ENCODE measurements at places on chromosomes 1 and 21.

DNA sequence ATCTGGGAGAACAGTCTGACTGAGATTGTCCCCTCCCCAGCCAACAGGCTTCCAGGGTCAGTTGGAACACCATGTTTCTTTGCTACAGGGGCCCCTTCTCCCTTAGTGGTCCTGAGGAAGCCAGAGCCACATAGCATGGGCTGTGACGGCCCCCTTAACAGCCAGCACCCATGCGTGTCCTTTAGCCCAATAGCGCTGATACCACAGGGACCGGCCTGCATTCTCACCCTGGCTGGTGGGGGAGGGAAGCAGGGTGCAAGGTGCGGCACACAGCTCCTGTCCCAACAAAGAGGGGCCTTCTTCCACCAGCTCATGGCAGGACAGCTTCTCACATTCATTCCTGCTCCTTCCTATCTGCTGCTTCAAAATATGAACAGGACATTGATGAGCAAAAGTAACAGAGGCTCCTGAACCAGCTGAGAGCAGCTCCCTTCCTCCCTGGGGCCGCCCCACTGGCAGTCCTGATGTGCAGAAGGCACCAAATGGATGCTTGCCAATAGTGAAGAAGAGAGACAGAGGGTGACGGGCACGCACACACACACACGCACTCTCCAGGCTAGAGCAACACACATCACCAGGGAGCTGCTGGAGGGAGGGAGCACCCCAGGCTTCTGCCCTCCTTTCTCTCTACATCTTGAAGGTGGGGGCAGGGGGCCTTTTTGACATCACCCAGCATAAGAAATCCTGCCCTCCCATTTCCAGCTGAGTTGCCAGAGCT, 99.4 kb downstream of the CRYAA start:
- DNase-seq, result no peak

DNA sequence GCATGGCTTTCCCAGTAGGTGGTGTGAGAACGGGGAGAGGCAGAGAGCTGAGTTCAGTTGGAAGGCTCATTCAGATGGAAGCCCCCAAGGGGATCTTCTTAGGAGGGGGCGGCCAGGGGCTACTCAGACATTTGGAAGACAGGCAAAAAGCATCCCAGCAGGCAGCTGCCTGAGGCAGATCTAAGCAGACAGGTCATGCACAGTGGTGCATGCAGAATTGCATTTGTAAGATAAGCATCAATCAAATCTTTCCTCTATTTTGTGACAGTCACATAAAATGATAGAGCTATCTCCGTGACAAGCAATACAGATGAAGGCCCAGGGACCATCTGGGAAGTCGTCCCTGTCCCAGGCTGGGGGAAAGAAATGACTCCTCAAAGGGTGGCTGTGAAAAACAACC, 3.8 kb downstream of the RAB3B start:
- DNase-seq, result no peak

GRCh38 chr1:118217141-118217838, 32.3 kb upstream of the SPAG17 start:
- no peak for DNase-seq

- DNase-seq, result no peak
Observed at GRCh38 chr1:158102881-158103674, 77.6 kb upstream of the CD1D start.

GRCh38 chr1:169563019-169563615, 23.2 kb downstream of the F5 start:
- DNase-seq, result no peak

DNA sequence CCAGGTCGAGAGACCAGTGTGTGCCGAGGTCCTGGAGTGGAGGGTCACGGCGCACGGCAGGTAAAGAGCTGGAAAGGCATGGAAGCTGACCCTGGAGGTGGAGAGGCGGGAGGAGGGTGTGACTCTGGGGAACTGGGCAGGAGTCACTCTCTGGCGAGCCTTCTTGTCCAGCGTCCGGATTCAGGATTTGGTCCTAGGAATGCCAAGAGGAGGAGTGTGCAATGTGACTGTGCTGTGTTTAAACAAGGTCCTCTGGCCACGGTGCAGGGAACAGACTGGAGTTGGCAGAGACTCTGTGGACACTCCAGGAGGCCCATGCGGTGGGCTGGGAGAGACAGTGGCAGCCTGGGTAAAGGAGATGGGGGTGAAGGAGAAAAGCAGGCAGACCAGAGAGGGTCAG, 64.2 kb upstream of the CASZ1 start:
- DNase-seq, result no peak

DNA sequence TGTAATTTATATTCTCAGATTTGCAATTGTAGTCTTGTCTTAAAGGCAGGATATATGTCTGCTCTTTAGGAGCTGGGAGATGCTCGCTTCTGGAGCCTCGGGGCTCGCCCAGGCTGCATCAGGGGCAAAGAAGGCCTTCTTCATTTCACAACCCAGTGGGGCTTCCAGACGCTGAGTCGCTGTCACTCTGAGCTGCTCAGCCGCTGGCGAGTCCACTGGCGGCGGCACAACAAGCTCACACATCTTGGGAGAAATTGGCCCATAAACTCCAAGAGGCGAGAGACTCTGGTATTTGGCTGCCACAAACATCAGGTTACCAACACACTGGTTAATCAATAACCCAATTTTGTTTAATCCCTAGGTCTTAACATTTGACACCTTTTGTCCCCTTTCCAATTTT, 216.6 kb downstream of the ATG4C start:
- DNase-seq, result no peak

- DNase-seq, result no peak
Observed at GRCh38 chr1:235023711-235024439, 104.8 kb downstream of the TOMM20 start.

DNA sequence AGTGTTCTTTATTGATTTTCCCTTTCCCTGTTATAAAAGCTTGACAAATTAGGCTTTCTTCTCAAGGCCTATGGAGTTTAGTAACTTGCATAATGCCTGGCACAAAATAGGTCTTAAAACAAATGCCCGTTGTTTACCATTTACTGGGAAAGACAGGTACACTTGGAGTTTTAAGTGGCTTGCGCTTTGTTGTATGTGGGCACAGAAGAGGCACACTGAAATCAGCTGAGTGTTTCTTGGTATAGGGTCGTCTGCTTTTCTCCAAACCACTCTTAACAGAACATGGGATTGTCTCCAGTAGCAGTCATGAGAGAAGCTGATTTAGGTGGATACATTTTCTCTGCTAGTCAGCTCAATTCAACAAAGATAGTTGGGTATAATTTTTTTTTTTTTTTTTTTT, 132.5 kb downstream of the SYT14 start:
- no peak for DNase-seq

DNA sequence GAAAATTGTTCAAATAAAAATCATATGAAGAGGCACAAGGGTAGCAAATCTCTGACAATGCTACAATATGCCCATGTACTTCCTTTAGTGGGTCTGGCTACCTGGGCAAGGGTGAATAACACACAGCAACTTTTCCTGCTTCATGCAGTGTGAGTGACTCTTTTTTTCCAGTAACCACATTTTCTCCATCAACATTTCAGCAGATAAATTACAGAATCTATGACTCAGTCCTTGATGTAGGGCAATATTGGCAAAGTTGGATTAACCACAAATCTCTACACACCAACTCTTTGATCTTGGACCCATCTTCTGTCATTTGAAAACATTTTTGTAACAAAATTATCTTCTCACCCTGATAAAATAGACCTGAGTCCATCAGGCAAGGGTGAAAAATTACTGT, 31.7 kb downstream of the ERICH3 start:
- DNase-seq, result no peak

GRCh38 chr21:45983981-45984551, 2.5 kb downstream of the COL6A1 start:
- no peak for DNase-seq

GRCh38 chr1:52725903-52726264, 369 bp upstream of the ZYG11B start:
- no peak for DNase-seq

DNA sequence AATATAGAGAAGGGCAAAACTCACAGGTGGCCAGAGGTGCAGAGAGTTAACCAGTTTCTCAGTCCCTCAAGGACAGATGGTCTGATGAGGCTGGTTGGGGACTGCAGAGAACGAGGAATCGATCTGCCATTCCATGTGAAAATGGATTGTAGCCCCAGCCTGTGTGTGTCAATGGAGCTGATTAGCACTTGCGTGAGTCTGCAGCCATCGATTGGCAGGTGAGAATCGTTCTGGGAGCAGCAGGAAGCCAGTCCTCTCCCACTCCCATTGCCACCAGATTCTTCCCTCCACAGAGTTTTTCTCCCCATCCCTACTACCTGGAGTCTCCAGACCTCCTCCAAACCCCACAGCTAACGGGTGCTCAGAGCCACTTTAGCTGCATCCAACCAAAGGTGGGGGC, 18.3 kb upstream of the PSMB2 start:
- DNase-seq, result no peak

- no peak for DNase-seq
Observed at GRCh38 chr1:25820247-25821111, 725 bp downstream of the MTFR1L start.

GRCh38 chr1:18010408-18010807, 97.2 kb upstream of the IGSF21 start:
- DNase-seq, result no peak

DNA sequence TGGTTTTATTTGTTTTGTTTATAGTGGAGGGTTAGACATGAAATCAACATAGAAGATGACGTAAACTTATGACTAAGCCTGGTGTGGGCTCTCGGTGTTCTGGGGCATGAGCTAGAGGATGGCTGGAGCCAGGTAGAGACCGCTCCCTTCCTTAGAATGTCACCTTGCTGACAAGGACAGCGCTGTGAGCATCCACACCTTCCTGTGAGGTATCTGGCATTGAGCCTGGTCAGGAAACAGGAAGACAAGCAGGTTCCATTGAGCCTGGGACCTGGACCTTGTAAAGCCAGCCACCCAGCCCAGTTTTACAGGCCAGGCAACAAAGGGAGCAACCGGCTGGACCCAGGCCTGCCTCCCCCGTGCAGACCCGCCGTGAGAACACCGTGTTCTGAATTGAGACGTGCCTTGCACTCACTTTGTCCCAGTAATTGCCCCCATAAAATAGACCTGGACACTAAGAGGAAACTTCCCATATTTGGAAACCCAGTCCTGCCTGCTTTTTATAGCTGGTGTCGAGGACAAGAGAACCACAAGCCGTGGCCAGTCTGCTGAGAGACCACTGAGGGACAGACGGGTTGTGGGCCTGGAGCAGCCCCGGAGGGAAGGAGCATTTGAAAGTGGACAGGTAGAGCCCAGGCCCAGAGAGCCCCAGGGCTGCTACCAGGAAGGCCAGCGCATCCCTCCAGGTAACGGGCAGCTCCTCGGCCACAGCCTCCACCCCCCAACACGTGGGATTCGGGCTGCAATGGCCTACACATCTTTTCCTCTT, 78.0 kb downstream of the PDE9A start:
- DNase-seq, result no peak

DNA sequence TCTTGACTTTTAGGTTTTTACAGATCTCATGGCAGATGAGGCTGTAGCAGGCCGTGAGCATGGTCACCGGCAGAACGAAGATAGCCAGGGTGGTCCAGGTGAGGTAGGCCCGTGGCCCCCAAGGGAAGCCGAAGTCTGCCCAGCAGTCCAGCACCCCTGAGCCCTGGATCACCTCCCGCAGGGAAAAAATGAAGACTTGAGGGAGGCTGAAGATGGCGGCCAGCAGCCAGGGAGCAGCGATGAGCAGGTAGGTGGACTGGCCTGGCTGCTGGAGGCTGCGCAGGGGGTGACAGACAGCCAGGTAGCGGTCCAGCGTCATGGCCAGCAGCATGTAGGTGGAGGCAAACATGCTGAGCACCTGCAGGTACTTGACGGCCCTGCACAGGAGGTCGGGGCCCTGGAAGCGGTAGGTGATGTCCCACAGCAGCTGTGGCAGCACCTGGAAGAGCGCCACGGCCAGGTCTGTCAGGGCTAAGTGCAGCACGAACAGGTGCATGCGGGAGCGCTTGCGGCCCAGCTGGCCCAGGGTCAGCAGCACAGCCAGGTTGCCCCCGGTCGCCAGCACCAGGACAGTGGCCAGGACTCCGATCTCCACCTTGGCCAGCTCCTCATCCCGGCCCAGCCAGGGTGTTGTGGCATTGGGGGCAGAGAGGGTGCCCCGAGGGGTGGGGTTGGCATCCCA, 856 bp downstream of the AVPR1B start:
- DNase-seq, result no peak

- DNase-seq, result no peak
Observed at GRCh38 chr21:16928439-16928838, 584.4 kb upstream of the CXADR start.

- no peak for DNase-seq
Observed at GRCh38 chr1:200732438-200732837, 6.3 kb upstream of the CAMSAP2 start.

GRCh38 chr1:87007323-87007722, 92.9 kb downstream of the HS2ST1 start:
- no peak for DNase-seq

- DNase-seq, result no peak
Observed at GRCh38 chr1:220751111-220751510, 3.0 kb downstream of the MTARC2 start.

DNA sequence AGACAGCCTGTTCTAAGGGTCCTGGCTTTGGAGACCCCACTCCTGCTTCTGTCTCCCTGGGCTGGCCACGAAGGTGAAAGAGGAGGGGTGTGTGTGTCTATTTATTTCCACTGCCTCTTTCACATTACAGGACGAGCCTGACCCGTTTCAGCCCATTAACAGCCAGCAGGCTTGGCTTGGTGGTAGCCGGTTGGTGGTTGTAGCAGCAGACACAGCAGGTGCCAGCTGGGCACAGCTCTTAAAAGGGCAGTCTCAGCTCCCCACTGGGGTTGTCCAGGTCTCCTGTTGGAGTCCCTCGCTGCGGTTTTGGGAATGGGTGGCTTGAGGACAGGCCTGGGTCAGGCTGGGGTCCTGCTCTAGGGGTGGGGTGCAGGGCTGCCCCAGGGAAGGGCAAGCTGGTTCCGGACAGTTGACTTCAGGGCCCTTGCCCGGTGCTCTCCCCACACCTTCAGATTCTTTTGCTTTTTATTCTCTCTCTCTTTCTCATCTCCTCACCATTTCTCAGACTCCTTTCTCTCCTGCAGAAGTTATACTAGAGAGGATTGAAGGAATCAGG, 84.6 kb downstream of the ACTL8 start:
- no peak for DNase-seq

GRCh38 chr1:215710899-215711225, 143.8 kb downstream of the KCTD3 start:
- DNase-seq, result no peak

GRCh38 chr1:234302354-234302962, 70.8 kb upstream of the COA6 start:
- DNase-seq, result no peak

DNA sequence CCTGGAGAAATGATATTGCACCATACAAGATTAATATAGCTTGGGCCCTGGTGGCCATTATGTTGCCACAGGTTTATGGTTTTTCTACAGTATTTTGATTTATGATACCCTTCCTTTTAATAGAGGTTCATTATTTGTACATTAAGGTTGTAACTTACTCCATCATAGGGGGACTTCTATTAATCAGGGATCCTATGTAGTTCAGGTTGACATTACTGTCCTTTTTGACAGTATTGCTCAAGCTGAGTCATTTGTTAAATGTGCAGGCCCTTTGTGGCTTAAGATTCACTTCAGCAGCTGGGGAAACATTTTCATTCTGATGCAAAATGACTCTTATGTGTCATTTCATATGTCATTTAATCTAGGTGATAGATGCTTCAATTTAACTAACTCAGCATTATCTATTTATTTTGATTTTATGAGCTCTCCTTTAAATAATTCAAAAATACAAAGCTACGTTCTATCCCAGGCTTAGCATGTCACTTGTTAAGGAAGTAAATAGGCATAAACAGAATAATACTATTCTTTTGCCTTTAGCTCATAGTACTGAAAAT, 686.9 kb upstream of the NCAM2 start:
- DNase-seq, result no peak

- DNase-seq, result no peak
Observed at GRCh38 chr1:20578062-20578461, 10.8 kb upstream of the CDA start.
